ENCODE measurements at places on chromosomes 5 and 9.

DNA sequence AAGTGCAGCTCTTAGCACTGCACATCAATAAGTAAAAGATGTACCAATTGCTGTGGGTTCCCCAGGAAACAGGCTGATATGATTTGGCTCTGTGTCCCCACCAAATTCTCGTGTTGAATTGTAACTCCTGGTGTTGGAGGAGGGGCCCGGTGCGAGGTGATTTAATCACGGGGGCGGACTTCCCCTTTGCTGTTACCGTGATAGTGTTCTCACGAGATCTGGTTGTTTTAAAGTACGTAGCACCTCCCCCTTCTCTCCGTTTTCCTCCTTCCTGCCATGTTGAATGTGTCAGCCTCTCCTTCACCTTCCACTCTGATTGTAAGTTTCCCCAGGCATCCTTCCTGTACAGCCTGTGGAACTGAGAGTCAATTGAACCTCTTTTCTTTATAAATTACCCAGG is 93.2 kb upstream of the ACTBL2 start:
- DNase-seq, result no peak

- no peak for DNase-seq
These were observed 30.4 kb downstream of the PTTG1 start for GRCh38 chr5:160452036-160452435.

- DNase-seq, result no peak
These were observed 114.7 kb upstream of the GDNF start for GRCh38 chr5:37954561-37954960.

- no peak for DNase-seq
These were observed 40.9 kb downstream of the RAD23B start for GRCh38 chr9:107323836-107324585.

GRCh38 chr5:150255659-150256409 is 33.7 kb downstream of the CAMK2A start:
- DNase-seq, result no peak

GRCh38 chr9:18479405-18479804 is 5.5 kb downstream of the ADAMTSL1 start:
- DNase-seq, result no peak

- no peak for DNase-seq
These were observed 57.0 kb upstream of the RNF180 start for GRCh38 chr5:64108674-64109073.

DNA sequence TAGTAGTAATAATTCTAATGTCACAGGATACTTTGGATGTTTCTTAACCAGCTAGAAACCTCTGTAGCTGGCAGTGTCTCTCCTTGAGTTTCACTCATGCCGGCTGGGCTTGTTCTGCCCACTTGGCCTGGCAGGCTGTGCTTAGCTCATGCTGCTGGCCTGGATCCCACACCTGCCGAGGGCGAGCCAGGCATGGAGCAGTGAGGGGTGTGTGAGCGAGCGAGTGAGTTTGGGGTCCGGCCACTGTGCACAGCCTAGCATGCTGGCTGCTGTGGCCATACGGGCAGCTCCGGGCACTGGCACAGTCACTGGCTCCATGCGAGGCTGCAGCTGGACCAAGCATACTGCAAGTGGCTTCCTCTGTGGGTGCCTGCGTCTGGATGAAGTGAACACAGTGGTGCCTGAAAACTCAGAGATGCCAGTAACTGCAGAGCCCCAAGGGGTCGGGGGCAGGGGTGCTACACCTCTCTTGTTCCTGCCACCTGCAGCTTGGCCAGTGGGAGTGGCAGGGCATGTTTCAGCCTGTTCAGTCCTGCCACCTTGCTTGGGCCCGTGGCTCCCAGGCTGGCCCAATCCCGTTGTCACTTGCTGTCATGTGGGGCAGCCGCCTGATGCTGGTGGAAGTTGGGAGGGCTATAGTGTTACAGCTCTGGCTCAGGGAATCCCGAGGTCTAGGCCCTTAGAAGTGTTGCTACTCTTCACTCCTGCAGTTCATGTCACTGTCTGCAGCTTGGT is 9.9 kb downstream of the FSD1L start:
- no peak for DNase-seq

DNA sequence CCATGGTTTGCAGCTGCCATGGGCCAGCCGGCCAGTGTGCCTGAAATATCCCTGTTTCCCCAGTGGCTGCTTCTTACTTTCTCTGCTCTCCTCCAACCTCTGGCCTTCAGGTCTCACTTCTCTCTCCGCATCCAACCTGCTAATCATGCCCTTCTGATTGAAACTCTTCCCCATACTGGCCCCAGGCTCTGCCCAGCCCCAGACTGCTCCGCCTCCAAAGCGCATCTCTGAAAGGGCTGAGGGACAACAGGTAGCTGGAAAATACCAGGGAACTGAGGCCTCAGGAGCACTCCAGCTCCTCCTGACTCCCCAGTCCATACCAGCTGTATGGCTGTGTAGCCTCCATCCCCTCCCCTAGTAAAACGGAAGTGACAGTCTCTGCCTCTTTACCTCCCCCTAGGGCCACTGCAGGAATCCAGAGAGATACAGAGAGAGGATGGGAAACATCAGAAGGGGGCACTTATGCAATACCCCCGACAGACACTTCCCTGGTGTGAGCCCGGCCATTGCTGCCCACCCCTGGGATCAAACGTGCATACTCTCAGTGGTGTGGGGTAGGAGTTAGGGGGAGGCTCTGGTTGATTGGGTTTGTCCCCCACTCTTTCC is 34.2 kb downstream of the PAX5 start:
- DNase-seq, result no peak

- peak; percentile 75 for DNase-seq
These were observed 568 bp downstream of the MACIR start for GRCh38 chr5:103258957-103259704.

DNA sequence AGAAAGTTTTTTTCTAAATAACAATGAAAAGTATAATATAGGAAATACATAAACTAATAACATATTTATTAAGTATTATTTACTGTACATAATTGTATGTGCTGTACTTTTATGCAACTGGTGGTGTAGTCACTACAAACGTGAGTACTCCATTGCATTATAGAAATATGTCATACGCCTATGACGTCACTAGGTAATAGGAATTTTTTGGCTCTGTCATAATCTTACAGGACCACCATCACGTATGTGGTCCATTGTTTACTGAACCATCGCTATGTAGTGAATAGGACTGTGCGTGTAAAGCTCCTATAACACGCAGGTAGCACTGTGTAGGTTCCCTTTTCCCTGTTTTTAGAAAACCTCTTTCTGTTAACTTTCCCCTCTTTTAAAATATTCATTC is 255.0 kb downstream of the SH3GL2 start:
- no peak for DNase-seq

GRCh38 chr5:39083968-39084367 is 9.8 kb upstream of the RICTOR start:
- DNase-seq, result no peak

DNA sequence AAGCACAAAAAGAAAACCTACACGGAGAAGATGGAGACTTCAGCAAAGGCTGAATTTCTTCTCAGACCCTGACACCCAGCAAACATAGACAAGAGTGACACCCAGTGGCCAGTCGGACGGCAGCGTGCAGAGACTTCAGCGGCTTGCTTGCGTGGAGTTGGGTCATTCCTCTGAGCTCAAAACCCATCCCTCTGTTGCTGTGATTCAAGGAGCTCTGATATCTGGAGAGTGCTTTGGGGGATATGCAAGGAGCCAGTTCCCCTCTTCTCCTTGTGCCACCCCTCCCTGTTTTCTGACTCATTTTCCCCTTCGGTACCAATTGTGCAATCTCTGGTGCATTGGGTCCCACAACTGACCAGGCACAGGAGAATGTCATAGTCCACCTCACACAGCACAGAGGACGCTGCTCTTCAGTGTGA is 27.5 kb downstream of the SH3TC2 start:
- DNase-seq, result peak; percentile 76

GRCh38 chr5:33472805-33473409 is 32.1 kb downstream of the TARS1 start:
- no peak for DNase-seq

DNA sequence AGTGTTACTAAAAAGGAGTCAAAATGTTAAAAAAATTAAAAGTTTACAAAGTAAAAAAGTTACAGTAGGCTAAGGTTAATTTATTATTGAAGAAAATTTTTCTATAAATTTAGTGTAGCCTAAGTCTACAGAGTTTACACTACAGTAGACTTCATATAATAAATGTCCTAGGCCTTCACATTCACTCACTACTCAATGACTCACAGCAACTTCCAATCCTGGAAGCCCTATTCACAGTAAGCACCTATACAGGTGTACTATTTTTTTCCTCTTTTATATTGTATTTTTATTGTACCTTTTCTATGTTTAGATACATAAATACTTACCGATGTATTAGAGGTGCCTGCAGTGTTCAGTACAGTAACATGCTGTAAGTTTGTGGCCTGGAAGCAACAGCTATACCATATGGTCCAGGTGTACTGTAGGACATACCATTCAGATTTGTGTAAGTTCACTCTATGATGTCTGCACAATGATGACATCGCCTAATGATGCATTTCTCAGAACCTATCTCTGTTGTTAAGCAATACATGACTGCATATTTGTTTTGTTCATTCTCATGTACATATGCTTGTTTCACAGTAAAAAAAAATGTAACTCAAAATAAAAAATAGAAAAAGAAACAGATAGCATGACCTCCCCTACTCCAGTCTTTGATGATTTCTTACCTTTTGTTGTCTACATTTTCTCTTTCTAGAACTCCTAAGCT is 64.7 kb downstream of the NR3C1 start:
- no peak for DNase-seq

DNA sequence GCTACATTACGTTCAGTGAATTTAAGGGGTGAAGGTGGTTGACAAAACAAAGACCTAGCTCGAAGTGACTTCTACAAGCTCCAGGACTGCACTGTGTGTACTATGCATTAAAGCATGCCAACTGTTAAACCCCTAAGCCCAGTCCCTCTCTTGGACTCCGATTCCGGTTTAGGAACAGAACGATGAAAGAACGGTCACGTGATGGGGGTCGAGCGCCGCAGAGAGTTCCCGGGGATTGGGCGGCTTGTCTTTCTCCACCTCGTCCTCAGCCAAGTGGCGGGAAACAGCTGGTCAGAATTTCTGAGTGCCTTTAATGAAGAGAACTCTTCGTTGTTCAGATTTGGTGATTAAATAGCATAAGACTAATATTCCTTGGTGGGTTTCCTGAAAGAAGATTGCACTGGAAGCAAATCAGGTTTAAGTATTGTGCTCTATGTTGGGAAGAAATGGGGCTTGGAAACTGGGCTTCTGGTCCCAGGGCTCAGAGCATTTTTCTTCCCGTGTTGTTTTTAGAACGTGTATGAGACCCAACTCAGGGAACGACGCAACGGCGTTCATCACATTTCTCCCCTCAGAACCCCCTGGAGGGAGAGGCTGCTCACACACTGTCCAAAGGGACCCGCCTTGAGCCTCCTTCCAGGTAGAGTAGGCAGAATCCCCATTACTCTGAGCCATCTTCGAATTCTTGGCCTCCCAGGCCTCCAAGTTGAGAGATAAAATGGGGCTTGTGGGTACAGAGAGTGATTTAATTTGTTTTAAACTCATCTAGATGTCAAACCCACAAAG is 25.3 kb downstream of the IRX2 start:
- DNase-seq, result no peak

GRCh38 chr5:145777445-145778063 is 57.6 kb downstream of the PRELID2 start:
- DNase-seq, result no peak

- no peak for DNase-seq
These were observed 94.1 kb downstream of the APBA1 start for GRCh38 chr9:69578026-69578425.

- no peak for DNase-seq
These were observed 20.0 kb upstream of the COL5A1 start for GRCh38 chr9:134621558-134622110.

GRCh38 chr9:87427851-87428506 is 69.7 kb upstream of the DAPK1 start:
- no peak for DNase-seq

- DNase-seq, result no peak
These were observed 35.7 kb upstream of the GHR start for GRCh38 chr5:42387563-42387962.

- no peak for DNase-seq
These were observed 148.2 kb upstream of the SLC12A2 start for GRCh38 chr5:127935398-127935797.

DNA sequence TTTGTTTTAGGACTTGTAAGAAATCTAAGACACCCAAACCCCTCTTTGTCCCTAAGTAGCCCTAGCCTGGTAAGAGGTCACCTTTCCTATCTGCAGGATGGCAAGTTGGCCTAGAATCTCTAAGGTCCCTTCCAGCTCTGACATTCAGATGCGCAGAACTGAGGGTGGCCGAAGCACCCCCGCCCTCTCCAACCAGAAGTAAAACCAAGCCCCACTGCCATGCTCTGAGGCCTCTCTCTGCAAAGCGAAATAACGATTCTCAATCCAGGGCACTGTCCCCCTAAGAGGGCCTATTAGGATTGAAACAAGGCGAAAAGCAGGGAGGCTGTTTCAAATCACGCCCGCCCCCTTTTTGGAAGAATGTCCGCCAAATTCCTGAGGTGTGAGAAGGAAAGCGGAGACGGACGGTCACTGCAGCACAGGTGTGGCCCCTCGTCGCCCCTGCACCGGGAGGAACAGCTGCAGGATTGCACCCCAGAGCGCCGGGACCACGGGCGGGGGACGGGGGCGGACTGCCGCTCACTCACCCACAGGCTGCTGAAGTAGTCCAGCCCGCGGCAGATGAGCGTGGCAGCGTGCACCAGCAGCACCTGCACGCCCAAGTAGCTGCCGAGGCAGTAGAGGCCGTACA is 824 bp downstream of the TMEM245 start:
- DNase-seq, result no peak

DNA sequence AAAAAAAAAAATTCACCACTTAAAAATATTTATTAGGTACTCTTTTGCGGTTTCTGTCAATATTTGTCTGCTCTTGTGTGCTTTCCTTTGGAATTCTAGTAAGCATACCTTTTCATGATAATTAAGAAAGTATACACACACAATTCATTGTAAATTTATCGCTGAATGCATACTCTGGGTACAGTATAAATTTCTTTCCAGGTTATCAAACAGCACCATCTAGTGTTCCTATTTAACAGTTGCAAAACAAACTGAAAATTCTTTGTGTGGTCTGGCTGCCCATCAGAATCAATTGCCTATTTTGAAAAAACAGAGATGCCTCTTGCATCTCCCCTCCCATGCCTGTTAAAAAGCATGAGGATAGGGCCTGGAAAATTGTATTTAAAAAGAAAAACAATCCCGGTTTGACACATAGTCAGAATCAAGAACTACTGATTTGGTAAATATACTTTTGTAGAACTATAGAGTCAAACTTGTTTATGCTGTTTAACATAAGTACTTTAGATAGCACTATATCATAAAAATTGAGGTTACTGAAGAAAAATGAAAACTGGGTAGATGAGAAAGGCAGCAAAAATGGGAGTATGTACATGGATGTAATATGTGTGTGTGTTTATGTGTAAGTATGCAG is 16.2 kb downstream of the PGGT1B start:
- peak; percentile 32 for DNase-seq

GRCh38 chr5:59238126-59238902 is 655.2 kb downstream of the PDE4D start:
- no peak for DNase-seq

GRCh38 chr5:172714491-172715420 is 56.2 kb downstream of the DUSP1 start:
- peak; percentile 47 for DNase-seq

GRCh38 chr5:134554319-134555222 is 29.1 kb downstream of the JADE2 start:
- no peak for DNase-seq
